ENCODE measurements at places on chromosomes 4 and X.

GRCh38 chr4:95839891-95840290 lies at the start of gene PDHA2:
TSS of gene PDHA2 (plus strand) at chr4:95840093. CDS start at chr4:95840151, 58 bp downstream.
- DNase-seq, result no peak

DNA sequence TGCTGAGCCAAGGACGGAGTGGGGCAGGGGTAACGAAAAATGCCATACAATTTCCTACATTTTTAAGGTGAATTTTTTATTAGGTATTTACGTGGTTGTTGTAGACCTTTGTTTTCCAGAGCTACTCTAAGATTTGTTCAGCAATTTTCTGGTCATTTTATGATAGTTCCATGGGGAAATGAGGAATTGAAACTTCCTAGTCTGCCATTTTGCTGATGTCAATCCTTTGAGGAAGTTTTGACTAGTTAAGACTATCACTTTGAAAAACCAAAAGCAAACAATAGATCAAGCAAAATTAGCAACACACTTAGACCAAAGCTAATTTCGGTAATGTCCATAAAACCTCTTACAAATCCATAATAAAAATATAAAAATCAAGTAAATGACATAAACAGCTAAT lies 7.0 kb upstream of the TLR3 start:
- DNase-seq, result no peak

DNA sequence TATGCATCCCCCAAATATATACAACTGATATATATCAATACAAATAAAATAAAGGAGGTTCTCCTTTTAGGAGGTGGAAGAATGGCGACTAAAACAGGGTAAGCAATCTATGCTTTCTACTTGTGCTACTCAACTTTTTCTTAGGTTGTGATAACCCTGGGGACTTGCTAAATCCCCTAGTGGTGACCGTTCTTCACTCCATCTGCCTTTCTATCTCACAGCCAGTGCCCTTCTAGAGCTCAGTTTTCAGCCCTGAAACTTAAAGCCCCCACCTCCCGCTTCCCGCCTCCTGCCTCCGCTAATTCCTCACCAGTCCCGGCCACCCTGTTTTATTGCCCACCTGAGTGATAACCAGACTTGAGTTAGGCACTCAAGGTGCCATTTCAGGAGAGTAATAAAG lies 15.5 kb upstream of the ESX1 start:
- DNase-seq, result no peak

GRCh38 chr4:88610771-88611170 lies 18.5 kb downstream of the HERC3 start:
- DNase-seq, result no peak

GRCh38 chr4:8403976-8404375 lies 36.5 kb downstream of the ACOX3 start:
- no peak for DNase-seq

GRCh38 chr4:36388710-36389109 lies 107.3 kb downstream of the DTHD1 start:
- no peak for DNase-seq

- DNase-seq, result no peak
Measured at GRCh38 chr4:154329268-154329868, 162.2 kb downstream of the DCHS2 start.

DNA sequence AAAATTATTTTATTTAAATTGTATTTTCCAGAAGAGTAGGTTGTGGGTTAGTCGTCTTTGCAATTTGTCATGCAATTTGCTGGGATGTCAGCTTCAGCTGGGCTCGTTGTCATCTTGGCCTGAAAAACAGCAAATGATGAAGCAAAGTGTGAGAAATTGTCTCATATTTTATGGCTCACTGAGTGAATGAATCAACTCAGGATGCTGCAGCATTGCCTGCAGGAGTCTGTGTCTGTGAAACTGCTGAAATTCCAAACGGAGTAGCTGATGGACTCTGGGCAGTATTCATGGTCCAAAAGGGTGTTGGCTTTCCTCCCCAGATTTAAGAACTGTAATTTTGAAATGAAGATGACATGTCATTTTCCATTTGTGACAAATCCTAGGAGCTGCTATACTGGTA lies 37.2 kb downstream of the CXCL8 start:
- no peak for DNase-seq

GRCh38 chrX:40107291-40108161 lies 9.8 kb upstream of the BCOR start:
- no peak for DNase-seq

- DNase-seq, result no peak
Measured at GRCh38 chr4:166308647-166309046, 435.6 kb downstream of the TLL1 start.

- DNase-seq, result no peak
Measured at GRCh38 chr4:56272003-56272402, 115.3 kb downstream of the AASDH start.

GRCh38 chr4:104989371-104989770 lies 157.3 kb upstream of the TET2 start:
- DNase-seq, result no peak

GRCh38 chrX:38206036-38206435 lies 14.6 kb downstream of the SRPX start:
- DNase-seq, result no peak

GRCh38 chr4:40055511-40055862 lies 1.2 kb upstream of the N4BP2 start:
- DNase-seq, result no peak

- no peak for DNase-seq
Measured at GRCh38 chrX:108304210-108304609, 134.0 kb downstream of the COL4A6 start.

DNA sequence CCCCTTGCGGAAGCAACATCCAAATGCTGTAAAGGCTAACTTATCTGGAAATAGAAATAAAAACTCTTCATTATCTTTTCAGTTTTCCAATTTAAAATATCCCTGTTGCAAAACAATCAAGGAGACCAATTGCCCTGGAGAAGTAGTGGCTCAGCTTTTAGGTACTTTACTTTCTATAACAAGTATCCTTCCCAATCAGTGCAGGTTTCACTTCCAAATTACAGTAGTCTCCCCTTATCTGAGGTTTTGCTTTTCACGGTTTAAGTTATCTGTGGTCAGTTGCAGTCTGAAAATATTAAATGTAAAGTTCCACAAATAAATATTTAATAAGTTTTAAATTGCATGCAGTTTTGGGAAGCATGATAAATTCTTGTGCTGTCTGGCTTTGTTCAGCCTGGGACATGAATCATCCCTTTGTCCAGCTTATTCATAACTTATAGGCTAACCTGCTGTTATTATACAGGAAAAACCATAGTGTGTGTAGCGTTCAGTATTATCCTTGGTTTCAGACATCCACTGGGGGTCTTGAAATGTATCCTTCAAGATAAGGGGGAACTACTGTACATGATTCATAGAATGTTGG lies 973.1 kb upstream of the GRID2 start:
- no peak for DNase-seq

DNA sequence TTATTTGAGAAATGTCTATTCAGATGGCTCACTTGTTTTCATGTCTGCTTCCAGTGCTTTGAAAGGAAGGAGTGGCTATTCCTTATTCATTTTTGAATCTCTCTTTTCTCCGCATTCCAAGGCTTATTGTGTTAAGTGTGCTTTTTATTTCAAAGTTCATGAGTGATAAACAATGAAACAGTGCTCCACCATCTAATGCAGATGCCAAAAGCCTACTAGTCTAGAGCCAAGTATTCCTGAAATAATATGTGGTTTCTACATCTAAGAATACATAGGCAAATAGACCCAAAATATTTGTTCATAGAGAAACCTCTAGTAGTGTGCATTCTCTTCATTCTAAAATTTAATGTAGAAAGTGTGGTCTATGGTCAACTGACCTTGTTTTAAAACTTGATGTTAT lies 187.3 kb downstream of the GABRB1 start:
- no peak for DNase-seq

GRCh38 chrX:85244450-85245211 lies 840 bp downstream of the ZNF711 start:
- no peak for DNase-seq

GRCh38 chr4:135917011-135917410 lies 1615.3 kb downstream of the PCDH18 start:
- DNase-seq, result no peak

GRCh38 chrX:133911825-133912495 lies 73.4 kb downstream of the GPC3 start:
- DNase-seq, result no peak

DNA sequence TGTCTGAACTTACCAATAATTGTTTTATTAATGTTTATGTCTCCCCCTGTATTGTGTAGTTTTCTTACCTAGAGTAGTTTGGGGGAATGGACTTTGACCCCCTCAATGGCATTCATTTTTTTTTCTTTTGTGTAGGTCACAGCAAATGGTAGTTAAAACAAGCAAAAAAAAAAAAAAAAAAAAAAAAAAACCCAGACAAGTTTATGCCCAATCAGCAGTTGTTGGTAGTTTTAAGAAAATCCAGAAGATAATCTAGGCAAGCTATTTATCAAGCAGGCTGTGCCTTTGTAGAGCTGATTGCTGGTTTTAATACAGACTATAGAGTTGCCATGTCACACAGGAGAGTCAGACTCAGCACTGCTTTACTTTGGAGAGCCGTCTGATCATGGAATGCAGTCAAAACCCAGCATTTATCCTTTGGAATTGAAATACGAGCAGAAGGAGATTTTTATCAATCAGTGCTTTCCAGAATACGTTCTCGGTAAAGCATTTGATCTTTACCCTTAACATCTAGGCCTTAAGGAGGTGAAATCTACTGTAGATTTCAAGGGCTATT lies 16.6 kb downstream of the DCUN1D4 start:
- no peak for DNase-seq

DNA sequence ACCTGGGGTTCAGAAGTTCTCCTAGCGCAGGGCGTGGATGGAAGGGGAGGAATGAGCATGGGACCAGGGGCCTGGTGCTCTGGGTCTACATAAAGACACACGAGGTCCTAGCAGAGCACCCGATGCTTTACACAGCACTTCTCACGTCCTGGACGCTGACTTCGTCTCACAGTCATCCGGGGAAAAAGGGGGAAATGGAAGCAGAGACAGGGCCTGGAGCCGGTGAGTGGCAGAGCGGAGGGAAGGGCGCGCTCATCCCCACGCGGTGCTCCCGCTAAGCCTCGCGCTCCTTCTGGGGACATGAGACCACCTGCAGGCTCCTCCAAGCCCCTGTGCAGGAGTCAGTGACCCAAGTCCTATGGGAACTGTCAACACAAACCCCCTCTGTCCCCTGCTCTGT lies 157.7 kb downstream of the AFAP1 start:
- DNase-seq, result no peak

DNA sequence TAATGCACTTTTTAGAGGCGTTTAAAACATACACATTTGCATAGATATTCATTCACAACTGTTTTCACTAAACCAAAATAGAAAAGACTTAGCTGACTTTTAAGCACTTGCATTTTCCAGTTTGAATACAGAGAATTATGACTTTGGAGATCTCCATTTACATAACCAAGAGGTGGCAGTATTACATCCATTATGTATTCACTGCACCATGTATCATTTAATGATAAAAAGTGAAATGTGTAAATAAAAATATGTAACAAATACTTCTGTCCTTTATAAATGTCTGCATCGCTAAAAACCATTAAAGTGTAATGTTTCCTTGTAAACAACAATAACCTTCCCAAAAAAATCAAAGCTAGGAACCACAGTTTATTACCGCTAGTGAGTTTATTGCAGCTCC lies 413.2 kb downstream of the FGF13 start:
- DNase-seq, result no peak

- DNase-seq, result no peak
Measured at GRCh38 chr4:37268319-37268718, 23.8 kb downstream of the NWD2 start.

GRCh38 chr4:183185018-183185417 lies 86.0 kb downstream of the WWC2 start:
- no peak for DNase-seq

DNA sequence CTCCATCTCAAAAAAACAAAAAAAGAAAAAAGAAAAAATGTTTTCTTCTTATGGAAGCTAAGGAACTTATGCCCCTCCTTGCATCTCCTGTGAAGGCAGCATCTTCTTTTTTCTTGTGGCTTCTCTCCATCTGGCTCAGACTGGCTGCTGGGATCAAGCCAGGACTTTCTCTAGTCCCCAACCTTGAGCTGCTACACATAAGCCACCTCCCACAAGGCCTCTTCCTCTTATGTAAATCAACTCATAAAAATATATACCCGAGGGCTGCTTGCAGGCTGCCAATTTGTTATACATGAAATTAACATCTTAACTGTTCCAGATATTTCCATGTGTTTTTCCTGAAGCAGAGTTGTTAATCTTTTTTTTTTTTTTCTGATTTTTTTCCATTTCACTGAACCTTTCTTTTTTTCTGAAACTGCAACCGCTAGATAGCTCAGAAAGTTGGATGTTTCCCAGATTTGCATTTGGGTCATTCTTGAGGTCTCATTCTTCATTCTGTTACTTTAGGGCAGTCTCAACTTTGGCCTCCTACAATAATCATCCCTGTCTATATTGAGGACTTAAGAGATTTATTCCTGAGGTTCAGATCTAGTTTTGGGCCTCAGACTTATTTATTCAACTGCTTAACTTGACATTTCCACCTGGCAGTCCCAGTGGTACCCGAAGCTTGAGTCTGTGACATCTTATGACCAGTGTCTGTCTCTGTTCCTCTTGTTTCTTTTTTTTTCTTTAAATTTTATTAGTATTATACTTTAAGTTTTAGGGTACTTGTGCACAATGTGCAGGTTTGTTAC lies 10.3 kb downstream of the SNX25 start:
- no peak for DNase-seq

- DNase-seq, result no peak
Measured at GRCh38 chrX:153871946-153872878, 13.8 kb downstream of the L1CAM start.

- DNase-seq, result no peak
Measured at GRCh38 chr4:154869301-154869700, 88.2 kb downstream of the RBM46 start.

DNA sequence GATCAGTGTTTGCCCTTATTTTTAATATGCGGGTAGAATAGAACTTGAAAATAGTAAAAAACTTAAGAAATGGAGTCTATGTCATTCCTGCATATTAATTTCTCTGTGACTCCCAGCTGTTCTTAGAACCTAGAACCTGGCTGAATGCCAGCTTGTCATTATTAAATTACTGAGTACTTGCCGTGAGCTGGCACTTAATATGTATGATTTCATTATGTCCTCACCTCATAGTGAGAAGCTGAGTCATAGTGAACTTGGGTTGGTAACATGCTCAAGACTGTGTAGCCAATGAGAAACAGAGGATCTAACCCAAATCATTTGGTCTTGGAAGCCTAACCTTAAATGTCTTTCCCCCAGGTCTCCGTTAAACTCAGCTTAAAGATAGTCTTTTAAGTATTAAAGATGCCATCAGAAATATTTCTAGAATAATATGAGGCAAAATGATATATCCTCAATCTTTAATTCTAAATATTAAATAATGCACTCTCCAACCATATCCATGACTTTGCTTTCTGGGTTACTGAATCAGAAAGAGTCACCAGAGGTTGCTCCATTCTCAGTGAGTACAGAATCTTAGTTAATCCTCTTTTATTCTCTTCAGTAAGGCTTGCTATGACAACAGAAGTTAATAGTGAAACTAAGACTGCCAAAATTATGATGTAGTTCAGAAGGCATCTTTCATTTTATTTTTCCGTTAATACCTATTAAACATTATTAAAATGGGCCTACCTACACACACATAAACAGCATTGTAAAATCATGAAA lies 58.6 kb upstream of the TLL1 start:
- DNase-seq, result no peak

GRCh38 chr4:178185517-178185916 lies 743.3 kb upstream of the AGA start:
- no peak for DNase-seq

- no peak for DNase-seq
Measured at GRCh38 chrX:38473701-38474100, 87.6 kb upstream of the TSPAN7 start.

GRCh38 chr4:133316909-133317308 lies 167.8 kb downstream of the PCDH10 start:
- DNase-seq, result no peak
